ENCODE measurements at places on chromosomes 11 and 22.

- no peak for DNase-seq
Observed at GRCh38 chr11:34185926-34186841, 80.8 kb downstream of the NAT10 start.

DNA sequence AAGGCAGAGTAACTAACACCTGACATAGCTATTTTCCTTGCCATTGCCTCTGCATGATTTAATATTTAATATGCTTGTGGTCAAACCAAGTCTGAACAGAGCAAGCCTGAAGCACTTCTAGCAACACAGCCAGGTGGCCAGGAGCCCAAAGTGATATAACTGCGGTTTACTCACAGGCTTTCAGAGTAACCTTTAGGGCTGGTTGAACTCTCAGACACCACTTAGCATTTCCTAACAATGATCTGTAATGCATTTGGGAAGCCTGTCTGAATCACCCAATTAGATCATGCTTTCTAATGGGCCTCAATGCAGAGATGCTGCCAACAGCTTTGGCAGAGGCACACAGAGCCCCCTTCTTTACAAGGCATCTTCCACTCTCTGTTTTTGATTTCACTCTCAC lies 96.1 kb downstream of the FDX1 start:
- DNase-seq, result no peak

DNA sequence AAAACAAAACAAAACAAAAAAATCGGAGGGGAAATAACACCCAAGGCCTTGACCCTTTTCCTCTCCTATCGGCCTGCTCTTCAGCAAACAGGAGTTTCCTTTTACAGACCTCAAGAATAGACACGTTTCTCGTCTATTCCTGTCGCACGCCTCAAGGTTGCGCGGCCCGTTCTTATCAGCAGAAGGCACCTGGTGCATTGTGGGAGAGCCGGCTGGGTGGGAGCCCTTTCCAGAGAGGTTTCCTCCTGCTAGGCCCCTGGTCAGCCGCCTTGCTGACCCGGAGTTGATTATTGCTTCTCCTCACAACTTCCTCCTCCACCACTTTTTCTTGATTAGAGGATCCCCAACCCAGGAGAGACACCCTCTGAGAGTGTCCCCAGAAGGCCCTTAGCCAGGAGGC lies 497.3 kb downstream of the MIAT start:
- DNase-seq, result no peak

GRCh38 chr11:131637469-131638175 lies 267.2 kb downstream of the NTM start:
- no peak for DNase-seq

DNA sequence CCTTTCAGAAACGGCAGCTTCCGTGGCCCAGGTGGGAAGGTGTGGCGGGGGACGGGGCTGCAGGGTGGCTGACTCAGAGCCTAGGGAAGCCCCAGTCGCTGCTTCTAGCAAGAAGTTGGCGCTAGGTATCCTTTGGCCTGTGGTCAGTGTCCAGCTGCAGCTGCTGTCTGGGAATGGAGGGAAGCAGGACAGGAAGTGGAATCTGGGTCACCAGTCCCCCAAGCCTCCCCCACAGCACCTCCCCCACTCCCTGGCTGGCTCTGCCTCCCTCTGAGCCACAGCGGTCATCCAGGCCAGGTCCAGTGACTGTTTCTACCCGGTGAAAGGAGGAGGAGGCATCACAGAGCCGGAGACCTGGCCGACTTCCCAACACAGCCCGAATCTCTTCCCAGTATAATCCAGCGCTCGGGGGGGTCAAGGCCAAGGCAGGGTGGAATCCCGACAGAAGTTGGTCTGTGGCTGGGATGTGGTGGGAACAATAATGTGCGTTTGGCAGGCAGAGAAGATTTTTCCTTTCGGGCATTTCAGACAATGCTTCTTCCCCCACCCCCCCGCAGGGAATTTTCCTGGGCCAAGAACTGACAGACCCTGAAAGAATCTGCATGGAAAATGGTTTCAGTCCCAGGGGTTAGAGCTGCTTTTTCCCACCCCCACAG lies 45.1 kb downstream of the C11orf96 start:
- peak; percentile 81 for DNase-seq

DNA sequence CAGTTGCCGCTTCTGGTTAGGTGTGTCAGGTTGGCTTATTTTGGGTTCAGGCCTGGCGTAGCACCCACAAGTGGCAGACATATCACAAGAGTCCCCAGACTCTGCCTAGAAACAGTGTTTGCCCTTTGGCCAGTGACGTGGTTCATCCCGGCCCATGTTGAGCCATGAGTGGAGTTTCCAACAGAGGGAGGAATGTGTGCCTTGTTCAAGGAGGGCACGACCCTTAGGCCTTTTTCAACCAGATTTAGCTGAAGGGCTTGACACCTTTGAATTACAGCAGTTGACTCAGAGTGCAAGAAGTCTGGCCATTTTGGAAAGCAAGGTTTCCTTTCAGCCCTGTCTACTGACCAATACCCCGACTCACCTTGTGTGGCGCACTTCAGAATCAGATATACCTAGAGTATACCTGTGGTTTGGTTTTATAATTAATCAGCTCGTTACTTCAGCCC lies 15.1 kb upstream of the AIFM3 start:
- no peak for DNase-seq

DNA sequence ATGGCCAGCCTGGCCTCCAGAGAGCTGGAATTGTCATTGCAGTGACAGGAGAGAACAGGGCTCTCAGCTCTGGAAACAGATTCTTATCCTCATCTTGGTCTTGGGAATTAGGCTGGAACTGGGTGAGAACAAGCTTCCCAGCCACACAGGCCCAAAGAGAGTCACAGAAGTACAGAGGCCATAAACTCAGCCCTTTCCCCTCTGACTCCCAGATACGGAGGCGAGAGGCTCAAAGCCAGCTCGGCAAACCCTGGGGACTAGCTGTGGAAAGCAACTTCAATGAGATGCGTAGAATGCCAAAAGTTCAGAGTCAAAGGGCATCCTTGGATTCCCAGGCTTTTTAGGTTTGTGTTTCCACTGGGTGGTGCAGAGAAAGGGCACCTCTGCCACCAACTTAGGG lies 14.3 kb upstream of the ABCC8 start:
- DNase-seq, result no peak

DNA sequence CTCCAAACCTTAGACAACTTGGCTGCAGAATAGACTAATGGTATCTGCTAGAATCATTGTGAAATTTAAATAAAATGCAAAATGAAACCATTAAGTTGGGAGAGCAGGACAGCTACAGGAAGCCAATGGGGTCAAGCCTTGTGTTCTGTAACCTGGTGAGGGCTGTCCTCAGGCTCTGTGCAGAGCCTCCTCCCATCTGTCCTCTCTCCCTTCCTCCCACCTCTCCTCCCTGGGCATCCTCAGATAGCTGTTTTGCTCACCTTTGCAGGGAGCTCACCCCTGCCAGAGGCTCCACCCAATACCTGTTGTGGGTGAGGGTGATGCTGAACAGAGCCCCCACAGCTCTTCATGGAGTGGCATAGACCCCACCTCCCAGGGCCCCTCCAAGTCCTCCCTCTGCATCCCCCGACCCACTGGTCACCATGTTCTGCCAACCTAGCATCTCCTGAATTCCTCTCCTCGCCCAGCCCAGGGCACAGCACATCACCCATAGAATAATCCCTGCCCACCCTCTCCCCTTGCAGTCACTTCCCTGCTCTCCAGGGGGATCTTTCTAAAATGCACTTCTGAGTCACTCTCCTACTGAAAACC lies 100.3 kb downstream of the PDE2A start:
- DNase-seq, result no peak

DNA sequence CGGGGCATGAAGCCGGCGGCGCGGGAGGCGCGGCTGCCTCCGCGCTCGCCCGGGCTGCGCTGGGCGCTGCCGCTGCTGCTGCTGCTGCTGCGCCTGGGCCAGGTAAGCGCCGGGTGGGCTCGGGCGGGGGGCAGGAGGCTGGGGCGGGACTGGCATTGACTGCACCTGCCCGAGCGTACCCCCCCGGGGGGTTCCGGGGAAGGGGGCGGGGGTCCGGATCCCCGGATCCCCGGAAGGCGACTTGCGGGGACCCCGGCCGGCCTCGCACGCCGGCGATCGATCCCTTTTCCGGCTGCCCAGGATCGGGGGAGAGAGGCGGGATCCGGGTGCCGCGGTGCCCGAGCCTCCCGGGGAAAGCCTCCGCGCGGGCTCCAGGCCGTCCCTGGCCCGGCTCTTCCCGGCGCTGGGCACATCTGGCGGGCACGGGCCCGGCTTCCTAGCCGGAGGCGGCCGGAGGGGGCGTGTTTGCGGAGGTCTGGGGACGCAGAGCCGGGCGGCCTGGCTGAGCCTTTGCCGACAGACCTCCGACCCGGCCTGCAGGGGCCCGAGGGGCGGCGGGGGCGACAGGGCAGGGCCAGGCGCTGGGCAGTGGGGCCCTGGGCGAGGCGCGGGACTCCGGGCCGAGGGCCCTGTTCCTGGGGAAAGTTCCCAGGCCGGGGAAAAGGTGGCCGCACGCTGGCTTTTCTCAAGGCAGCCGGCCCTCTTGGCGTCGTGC lies 705 bp downstream of the PTPRJ start:
- no peak for DNase-seq

DNA sequence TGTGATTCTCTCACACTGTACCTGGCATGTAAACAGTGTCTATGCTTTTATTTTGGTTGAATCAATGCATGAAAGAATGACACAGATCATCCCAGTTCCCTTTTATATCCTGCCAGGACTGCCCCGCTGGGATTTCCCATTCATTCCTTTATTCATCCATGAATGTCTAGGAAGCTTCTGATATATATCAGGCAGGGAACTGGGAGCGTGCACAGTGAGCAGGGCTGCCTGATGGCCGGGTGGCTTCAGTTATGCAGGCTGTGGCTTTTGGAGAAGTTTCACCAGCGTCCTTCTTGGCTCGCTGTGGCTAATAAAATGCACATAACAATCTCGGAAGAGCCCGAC lies 789.0 kb downstream of the TBC1D22A start:
- no peak for DNase-seq

DNA sequence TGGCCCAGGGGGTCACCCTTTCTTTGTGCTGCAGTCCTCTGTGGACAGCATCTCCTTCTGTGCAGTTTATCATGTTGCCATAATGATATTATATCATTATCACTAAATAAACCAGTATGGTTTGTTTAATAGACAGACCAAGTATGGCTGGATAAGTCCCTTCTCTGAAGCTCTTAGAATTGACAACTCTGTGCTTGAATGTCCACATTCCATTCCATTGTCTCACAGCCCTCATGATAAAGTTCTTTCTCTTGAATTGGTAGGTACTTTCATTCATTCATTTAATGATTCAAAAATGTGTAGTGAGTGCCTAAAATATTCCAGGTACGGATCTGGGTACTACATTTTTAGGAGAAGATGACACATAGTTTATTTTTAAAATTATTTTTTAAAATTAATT lies 7.8 kb downstream of the RPS6KA4 start:
- DNase-seq, result no peak

DNA sequence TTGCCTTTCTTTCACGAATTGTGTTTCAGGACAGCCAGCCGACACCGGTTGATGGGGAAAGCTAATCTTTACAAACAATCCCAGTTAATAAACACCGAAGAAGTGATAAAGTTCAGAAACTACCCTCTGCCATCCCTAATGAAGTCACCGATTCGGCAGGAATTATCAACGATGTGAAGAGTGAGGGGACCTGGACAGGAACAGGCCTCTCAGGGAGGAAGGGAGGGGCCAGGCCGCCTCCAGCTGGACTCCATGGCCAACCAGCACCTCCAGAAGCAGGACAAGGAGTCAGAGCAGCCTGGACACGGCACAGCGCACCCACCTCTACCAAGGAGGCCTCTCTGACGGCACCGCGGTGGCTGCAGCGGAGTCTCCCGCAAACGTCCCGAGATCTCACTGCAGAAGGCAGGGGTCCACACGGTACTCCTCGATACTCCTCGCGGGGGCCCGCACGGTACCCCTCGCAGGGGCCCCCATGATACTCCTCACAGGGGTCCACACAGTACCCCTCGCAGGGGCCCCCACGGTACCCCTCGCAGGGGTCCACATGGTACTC lies 3.9 kb downstream of the TOLLIP start:
- DNase-seq, result no peak

GRCh38 chr22:40645579-40646197 lies 9.2 kb upstream of the MRTFA start:
- no peak for DNase-seq

- no peak for DNase-seq
Observed at GRCh38 chr11:33790040-33790439, 15.7 kb upstream of the FBXO3 start.
